LoVo (cell line): ENCODE measurements at places on chromosomes 1 and 21.

GRCh38 chr1:111615870-111616715, 3.5 kb upstream of the RAP1A start:
- DNase-seq = no peak

DNA sequence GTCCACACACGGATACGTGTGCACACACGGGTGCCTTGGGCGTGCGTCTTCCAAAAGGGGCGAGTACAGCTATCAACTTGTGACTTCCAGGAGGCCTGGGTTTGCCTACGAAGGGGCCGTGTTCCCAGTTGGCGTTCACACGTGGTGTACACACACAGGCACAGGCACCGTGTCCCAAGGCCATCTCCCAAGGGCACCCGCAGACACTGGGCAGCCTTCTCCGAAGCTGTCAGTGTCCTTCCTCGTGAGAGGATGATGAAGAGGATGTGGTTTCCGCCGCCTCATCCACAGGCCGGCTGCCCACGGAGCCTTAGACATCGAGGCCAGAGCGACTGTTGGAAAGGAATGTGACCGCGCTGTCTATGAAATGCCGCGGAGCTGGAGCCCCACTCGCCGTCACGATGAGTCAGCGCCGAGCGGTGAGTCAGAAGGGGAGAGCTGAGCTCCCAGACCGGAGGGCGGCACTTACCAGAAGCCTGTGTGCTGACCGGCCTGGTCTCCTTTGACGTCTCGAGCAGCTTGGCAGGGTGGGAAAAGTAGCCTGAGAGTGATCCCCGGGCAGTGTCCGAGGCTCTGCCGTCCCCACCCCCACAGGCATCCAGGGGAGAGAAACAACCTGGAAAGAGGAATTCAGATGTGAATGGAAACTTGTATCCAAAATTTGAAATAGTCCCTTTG, 141.4 kb upstream of the ARHGEF16 start:
- peak; percentile 84 for DNase-seq

- no peak for DNase-seq
Observed at GRCh38 chr1:6269296-6269695, 8.4 kb upstream of the GPR153 start.

GRCh38 chr1:18869847-18870594, 10.6 kb upstream of the TAS1R2 start:
- no peak for DNase-seq

- DNase-seq = no peak
Observed at GRCh38 chr1:20070357-20070756, 363 bp downstream of the PLA2G5 start.

- no peak for DNase-seq
Observed at GRCh38 chr1:81525085-81525484, 275.6 kb upstream of the ADGRL2 start.

DNA sequence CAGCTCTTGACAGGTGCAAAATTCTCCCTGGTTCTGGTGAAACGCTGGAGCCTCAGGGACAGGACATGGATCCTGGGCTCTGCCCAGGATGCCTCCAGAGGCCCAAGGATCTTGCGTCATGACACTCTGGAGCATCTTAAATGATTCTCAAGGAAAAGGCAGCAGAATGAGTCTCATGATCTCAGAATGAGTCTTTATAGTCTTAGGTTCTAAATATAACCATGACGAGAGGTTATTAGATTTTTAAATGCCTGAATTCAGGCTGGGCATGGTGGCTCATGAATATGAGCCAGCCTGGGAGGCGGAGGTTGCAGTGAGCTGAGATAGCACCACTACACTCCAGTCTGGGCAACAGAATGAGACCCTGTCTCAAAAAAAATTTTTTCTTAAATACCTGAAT, 55.5 kb downstream of the ECE1 start:
- no peak for DNase-seq

- DNase-seq = no peak
Observed at GRCh38 chr1:240092301-240093119, 827 bp downstream of the FMN2 start.

GRCh38 chr1:923131-923990, at the start of gene SAMD11:
Gene SAMD11, plus strand, starts transcription at chr1:923923. Its CDS starts 509 bp downstream, at chr1:924432.
- DNase-seq = peak; percentile 74

- no peak for DNase-seq
Observed at GRCh38 chr1:221488550-221488949, 253.3 kb downstream of the DUSP10 start.

- no peak for DNase-seq
Observed at GRCh38 chr1:87336623-87337067, 8.0 kb downstream of the LMO4 start.

DNA sequence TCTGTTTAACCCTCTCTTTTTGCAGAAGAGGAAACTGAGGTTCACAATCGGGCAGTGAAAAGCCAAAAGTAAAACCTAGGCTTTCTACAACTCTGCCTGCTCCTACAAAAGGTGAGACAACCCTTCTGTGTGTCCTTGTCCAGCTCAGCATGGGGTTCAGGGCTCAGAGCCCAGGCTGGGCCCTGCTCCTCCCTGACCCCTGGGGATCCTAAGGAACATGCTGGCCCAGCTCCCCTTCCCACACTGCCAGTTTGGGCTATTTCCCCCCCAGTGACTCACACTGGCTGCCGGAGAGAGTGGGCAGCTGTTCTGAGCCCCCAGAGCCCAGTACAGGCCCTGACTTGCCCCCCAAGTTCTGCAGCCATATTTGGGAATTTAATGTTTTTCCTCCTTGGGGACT, 8.9 kb downstream of the FAM229A start:
- no peak for DNase-seq

- no peak for DNase-seq
Observed at GRCh38 chr1:198295971-198296370, 139.2 kb downstream of the NEK7 start.

GRCh38 chr1:174225499-174226204, 66.3 kb downstream of the RABGAP1L start:
- no peak for DNase-seq

- peak; percentile 15 for DNase-seq
Observed at GRCh38 chr1:56710646-56711045, 65.5 kb downstream of the PRKAA2 start.

DNA sequence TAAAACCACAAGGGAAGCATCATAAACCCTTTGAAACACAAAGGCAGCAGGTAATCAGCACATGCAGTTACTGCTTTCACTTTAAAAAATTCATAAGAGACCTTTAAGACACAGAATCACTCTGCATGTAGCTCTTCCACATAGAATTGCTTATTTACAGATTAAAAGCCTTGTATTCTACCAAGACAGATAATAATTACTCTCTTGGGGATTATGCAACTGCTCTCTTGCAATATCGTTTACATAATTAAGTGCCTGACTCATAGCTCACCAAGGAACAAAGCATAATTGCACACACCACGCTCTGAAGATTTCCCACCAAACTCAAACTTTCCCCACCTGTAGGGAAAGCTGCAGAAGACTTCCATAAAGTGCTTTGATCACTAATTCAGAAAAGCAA, 87.9 kb downstream of the VAV3 start:
- DNase-seq = no peak

- DNase-seq = no peak
Observed at GRCh38 chr1:220873087-220873486, 6.2 kb upstream of the HLX start.

DNA sequence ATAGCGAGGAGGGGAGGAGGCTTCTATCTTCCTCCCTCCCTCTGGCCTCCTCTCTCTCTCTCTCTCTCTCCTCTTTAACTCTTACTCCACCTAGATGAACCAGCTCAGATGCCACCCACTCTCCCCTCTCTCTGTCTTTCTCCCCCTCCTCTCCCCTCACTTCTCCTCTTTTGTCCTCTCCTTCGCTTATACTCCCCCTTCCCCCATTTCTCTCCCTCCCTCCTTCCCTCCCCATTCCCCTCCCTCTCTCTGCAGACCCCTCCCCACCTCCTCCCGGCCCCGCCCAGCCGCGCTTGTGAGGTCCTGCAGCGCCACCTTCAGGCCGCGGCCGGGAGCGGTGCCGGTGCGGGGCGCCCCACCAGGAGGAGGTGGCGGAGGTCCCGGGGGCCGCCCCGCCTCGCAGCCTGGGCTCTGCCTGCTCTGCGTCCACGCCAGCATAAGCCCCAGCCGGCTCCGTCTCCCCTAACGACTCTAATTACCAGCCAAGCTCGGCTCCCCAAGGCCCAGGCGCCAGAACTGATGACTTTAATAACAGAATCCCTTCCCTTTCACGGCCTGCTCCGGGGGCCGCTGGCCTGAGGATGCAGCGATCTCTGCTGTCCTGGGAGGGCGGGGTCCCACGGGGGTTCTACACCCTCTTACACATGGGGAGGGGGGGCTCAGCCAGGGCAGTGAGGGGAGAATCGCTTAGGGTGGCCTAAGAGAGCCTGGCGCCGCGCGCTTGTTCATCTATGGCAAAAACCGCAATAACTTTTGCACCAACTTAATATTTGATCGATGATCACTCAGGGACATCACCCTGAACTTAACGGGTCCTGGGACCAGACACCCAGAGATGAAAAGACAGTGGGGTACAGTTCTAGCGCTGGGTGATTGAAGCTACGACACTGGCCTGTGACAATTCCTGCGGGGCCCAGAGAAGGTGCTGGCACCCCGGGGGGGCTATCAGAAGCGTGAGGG, 637.3 kb downstream of the MATN1 start:
- DNase-seq = no peak

GRCh38 chr1:43449708-43450069, 4.0 kb downstream of the HYI start:
- no peak for DNase-seq

- no peak for DNase-seq
Observed at GRCh38 chr1:91948501-91949355, 473 bp upstream of the BRDT start.

GRCh38 chr1:30099587-30100523, 623.5 kb downstream of the MATN1 start:
- no peak for DNase-seq

GRCh38 chr1:63363014-63363413, 4.4 kb upstream of the ALG6 start:
- no peak for DNase-seq

GRCh38 chr1:12038356-12039163, 19.3 kb downstream of the MIIP start:
- DNase-seq = no peak

DNA sequence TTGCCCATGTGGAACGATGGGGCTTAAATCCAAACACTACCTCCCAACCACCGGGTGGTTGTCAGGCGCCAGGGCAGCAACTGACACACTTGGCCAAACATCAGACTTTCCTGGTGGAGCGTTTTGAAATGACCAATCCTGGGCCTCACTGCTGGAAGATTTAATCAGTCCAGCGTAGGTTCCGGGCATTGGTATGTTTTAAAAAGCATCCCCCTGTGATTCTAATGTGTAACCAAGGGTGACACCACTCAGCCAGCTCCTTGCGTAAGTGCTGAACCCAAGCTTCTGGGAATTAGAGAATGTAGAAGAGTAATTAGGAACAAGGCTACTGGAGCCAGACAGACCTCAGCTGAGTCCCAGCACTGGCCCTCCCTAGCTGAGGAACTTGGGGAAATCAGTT, 44.8 kb upstream of the KAZN start:
- no peak for DNase-seq

DNA sequence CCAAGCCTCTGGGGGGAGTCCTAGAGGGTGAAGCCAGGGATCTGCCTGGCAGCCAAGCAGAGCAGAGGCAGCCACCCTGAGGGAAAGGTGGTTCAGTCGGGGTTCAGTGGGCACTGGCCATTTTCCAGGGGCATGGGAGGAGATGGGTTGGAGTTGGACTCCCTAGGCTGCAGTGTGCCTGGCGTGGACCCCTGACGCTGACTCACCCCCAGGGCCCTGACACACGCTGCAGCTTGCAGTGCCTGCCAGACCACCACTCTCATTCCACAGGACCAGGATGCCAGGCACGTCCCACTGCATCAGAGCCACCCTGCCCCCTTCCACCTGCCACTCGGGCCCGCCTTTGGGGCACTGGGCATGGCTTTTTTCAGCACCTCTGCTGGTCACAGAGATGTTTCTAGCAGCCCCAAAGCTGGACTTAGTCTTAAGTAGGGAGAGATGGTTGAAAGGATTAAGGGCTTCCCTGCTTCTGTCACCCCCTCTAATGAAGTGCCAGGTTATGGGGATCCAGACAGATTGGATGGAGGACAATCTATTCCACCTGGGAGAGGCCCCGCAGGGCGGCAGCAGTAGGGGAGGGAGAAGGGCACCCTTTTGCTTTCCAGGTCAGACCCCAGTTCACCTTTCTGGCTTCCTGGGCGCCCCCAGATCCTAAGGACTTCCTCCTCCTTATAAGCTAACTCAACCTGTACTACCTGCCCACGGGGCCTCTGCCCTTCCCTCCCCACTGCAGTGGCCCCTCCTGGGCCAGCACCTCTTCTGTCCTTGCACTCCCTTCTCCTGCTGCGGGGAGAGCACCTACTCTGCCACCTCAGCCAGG, 1.6 kb downstream of the SYT2 start:
- no peak for DNase-seq
